ENCODE measurements at places on chromosomes 7 and 10. TPM values are rescaled to one million over a fixed set of nuclear protein-coding genes. Genes with fewer than 3 reads are reported as not detected.

The CC2D2B gene
- 0.72 TPM for total RNA-seq

The TMEM236 gene
- total RNA-seq, result not detected

The FANK1 gene
- 0.68 TPM for total RNA-seq

The SLC26A5 gene
- total RNA-seq, result 0.11 TPM

DNA sequence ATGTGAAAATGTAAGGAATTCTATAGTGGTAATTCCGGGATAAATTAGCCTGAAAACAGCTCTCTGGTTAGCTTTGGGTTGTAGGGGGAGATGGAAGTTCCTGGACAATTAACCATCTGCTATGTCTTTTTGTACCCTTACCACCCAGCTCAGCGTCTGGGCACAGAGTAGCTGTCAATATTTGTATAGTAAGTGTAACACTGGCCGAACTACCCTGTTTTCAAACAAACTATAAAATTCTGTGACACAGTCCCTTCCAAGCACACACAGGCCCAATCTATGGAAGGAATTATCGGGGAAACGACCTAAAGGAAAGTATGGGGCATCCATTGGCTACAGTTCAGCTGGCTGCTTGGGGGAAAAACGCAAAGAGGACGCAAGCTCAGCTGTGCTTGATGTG, 869 bp upstream of the LHFPL3 start:
- peaks cover 38% of the 10 kb centered on the region for H3K27me3 ChIP-seq
- no peaks in the 10 kb centered on the region for H3K36me3 ChIP-seq
- no peaks in the 10 kb centered on the region for H3K4me1 ChIP-seq
- H3K4me3 ChIP-seq, result no peak overlapping the region
- DNase-seq, result no peak

GRCh38 chr7:125122173-125122572, 192.5 kb upstream of the POT1 start:
- no peaks in the 10 kb centered on the region for H3K27me3 ChIP-seq
- no peak overlapping the region for H3K4me3 ChIP-seq
- H3K36me3 ChIP-seq, result no peaks in the 10 kb centered on the region
- no peak overlapping the region for H3K27ac ChIP-seq

DNA sequence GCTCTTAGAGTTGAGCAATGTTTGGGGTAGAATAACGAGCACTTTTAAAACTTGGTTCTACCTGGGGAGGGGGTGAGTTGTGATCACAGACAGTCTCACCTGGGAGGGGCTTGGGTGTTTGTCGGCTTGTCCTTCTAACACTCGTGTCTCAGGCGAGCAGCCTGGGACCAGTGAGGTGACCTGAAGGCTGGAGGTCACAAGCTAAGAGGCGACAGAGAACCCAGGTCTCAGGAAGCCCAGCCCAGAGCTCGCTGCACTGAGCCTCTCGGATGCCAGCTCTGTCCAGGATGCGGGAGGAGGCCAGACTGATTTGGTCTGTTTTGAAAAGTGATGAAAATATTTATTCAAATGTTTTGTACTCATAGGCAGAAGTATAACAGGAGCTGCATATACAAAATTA, 11.8 kb downstream of the HTRA1 start:
- no peaks in the 10 kb centered on the region for H3K27me3 ChIP-seq
- H3K4me3 ChIP-seq, result no peak overlapping the region
- no peaks in the 10 kb centered on the region for H3K36me3 ChIP-seq
- no peak for DNase-seq
- H3K4me1 ChIP-seq, result peaks cover 11% of the 10 kb centered on the region

DNA sequence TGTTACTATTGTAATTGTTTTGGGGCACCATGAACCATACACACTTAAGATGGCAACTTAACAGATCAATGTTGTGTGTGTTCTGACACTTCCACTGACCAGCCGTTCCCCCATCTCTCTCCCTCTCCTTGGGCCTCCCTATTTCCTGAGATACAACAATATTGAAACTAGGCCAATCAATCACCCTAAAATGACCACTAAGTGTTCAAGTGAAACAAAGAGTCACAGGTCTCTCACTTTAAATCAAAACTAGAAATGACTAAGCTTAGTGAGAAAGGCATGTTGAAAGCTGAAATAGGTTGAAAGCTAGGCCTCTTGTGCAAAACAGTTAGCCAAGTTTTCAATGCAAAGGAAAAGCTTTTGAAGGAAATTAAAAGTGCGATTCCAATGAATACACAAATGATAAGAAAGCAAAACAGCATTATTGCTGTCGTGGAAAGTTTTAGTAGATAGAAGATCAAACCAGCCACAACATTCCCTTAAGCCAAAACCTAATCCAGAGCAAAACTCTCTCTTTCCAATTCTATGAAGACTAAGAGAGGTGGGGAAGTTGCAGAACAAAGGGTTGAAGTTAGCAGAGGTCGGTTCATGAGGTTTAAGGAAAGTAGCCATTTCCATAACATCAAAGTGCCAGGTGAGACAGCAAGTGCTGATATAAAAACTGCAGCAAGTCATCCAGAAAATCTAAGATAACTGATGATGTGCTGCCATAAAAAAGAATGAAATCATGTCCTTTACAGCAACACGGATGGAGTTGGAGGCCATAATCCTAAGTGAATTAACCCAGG, 90.6 kb downstream of the MTPN start:
- no peaks in the 10 kb centered on the region for H3K36me3 ChIP-seq
- H3K4me1 ChIP-seq, result no peaks in the 10 kb centered on the region
- H3K4me3 ChIP-seq, result no peak overlapping the region
- no peak overlapping the region for H3K27ac ChIP-seq
- no peaks in the 10 kb centered on the region for H3K27me3 ChIP-seq
- DNase-seq, result no peak

DNA sequence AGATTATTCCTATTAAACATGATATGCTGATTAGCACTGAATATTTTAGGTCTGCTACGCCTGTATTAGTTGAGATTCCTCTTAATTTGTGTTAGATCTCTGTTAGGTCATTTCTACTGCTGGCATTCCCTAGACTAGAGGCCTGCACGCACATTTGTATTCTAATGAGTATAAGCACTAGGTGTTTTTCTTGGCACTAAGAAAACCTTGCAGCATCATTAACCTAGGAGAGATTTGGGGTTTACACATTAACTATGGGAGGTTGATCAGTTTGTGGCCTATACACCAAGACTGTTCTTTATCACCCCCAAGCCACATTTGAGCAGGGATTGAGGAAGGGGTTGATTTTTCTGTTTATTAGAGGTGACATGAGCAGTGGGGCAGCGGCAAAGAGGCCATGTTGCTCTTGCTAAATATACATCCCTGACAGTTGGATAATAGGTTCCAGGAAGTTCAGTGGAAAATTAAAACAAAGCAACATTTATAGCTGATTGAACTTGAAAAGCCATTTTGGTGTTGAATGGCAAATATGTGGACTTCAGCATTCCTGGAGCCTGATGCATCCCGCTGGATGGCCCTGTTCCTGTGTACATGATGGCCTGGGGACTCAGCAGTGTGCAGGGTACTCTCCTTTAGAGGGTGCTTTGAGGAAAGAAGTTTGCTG, 65.2 kb downstream of the GBF1 start:
- H3K4me1 ChIP-seq, result peaks cover 3% of the 10 kb centered on the region
- no peak overlapping the region for H3K27ac ChIP-seq
- H3K4me3 ChIP-seq, result no peak overlapping the region
- DNase-seq, result no peak
- H3K27me3 ChIP-seq, result no peaks in the 10 kb centered on the region

DNA sequence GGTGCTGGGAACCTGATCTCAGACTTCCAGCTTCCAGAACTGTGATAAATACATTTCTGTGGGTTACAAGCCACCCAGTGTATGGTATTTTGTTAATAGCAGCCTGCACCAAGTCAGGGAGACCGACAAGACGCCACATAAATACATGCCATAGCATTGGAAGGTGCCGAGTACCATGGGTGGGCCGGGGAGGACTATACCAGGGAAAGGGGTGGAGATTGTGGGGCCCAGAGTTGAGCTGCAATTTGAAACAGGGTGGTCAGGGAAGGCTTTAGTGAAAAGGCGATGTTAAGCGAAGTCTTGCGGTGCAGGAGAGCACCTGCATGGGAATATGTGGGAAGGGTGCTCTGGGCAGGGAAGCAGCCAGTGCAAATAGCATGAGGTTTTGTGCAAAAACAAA, 88.9 kb upstream of the LRRC4 start:
- no peaks in the 10 kb centered on the region for H3K27me3 ChIP-seq
- no peak overlapping the region for H3K4me3 ChIP-seq
- H3K27ac ChIP-seq, result no peak overlapping the region
- DNase-seq, result no peak

- DNase-seq, result no peak
- H3K27me3 ChIP-seq, result no peaks in the 10 kb centered on the region
- no peaks in the 10 kb centered on the region for H3K4me1 ChIP-seq
These were observed 42.9 kb upstream of the TRIM24 start for GRCh38 chr7:138417078-138417700.

DNA sequence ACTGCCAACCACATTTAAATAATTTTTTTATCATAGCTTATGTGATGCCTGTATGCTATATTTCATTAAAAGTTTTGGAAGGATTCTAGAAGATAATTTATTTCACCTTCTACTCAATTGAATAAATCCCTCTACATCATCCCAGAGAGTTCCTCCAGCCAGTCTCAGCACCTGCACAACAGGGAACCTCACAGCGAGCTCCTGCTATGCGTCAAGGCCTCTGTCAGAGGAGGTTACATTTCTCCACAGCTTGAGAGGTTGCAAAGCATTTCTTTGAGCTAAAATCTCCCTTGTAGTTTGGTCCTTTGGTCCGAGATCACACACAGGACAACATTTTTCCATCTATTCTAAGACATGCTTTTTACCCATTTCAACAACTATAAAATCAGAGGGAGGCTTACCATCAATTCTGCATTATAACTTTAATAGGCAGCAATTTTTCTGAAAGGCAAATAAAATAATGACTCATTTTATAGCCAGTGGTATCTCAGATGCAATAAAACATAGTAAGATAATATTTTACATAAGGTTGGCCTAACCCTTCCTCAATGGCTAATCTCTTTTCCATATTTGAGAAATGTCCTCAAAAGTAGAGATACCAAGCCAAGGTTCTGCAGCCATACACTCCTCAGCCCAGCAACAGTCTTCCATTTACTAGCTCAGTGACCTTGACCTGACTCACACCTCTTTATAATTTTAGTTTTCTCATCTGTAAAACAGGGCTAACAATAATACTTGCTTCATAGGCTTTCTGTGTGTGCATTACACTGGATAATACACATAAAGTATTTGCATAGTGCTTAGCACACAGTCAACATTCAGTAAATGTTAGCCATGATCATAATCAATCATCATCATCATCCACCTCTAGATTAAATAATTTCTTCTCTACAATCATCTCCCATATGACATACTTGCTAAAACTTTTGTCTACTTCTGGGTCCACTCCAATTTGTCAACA, 68.8 kb downstream of the DOCK4 start:
- no peaks in the 10 kb centered on the region for H3K27me3 ChIP-seq
- no peak overlapping the region for H3K4me3 ChIP-seq
- no peak for DNase-seq
- peaks cover 14% of the 10 kb centered on the region for H3K4me1 ChIP-seq
- no peaks in the 10 kb centered on the region for H3K36me3 ChIP-seq

Data from H9 (cell line).